ENCODE measurements at places on chromosomes 7 and 10.

GRCh38 chr10:17023386-17024298 is 106.0 kb downstream of the CUBN start:
- peak; percentile 49 for DNase-seq

DNA sequence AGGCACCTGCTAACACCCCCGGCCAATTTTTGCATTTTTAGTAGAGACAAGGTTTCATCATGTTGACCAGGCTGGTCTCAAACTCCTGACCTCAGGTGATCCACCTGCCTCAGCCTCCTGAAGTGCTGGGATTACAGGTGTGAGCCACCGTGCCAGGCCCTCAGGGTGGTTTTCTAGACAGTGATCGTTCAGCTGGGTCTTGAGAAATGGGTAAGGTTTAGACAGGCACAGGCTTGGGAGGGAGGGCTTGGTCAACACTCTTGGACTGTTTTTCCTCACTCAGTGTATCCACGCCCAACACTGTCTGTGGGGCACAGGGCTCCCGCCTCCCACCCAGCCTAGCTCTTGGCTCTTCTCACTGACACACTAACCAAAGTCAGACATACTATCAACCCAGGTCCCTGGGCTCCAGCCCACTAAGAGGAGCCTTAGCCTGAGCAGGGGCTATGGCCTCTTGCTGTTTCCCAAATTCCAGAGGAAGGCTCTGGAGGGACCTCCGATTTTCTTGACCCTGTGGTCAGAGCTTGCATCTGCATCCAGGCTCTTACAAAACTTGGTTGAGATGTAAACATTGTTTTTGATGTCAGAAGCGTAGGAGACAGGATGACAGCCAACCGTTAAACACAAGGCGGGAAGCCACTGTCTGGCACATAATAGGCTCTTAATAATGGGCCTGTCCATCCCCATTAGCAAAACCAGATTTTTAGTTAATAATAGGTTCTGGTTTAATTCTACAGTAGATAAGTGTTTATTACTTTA is 143.9 kb downstream of the PRKAG2 start:
- DNase-seq, result no peak

DNA sequence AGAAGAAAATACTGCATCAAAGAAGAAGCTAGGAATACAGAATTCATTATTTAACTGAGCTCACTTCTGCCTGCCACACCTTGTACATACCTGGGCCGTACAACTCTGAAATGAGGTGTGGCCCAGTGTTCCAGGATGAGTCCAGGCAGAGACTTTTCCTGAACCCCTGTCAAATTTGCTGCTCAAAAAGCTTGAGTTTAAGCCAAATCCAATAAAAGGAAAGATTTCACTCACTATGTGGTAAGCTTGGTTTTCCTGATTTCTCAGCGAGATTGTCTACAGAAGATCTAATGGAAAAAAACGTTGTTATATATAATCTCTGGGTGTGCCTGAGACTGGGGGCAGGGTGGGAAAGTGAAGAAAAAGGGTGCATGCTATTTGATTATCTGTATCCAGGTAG is 72.1 kb upstream of the EGFR start:
- no peak for DNase-seq

DNA sequence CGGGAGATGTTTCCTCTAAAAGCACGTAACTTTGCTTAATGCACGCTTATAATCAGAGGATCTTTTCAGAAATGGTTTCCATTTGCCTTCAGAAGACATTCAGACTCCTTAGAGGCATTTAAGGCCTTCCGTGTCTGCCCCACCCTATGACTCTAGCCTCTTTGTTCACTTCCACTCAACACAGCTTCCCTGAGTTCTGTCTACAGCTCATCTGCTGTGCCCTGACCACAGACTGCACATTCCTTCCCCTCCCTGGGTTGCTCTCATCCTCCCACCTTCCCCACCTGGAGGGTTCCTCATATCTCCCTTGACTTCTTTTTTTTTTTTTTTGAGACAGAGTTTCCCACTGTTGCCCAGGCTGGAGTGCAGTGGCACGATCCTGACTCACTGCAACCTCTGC is 16.6 kb downstream of the FBH1 start:
- no peak for DNase-seq

DNA sequence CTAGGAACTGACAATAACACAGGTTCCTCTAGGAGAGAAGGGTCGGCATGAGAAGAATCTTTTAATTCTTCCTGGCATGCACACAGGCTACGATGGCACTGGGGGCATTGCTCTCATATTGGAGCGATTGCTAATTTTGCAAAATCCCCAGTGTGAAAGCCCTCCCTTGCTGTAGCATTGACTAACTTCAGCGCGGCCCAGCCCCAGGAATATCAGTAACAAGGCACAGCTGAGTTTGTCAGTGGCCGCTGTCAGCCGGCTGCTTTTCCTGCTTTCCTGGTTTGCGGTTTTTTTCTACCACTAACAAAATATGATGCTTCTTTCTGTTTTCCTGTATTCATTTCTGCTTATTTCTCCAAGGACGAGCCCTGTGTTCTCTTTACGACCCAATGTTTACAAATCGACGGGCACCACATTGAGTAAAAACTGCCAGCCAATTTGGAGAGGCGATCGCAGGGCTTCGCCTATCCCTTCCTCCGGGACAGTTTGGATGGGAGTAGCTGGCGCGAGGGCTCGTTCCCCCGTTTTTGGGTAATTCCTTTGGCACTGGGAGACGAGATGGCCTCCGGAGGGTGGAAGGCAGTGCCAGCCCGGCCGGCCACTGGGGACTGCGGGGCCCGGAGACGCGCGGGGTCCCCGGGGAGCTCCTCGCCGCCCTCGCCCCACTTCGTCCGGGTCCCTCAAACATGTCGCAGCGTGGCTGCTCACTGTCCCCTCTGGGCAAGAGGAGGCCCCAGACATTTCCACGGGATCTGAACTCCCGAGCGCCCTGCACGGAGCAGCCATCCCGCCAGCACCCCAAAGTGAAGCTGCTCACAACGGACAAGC is 967 bp downstream of the ADARB2 start:
- no peak for DNase-seq

DNA sequence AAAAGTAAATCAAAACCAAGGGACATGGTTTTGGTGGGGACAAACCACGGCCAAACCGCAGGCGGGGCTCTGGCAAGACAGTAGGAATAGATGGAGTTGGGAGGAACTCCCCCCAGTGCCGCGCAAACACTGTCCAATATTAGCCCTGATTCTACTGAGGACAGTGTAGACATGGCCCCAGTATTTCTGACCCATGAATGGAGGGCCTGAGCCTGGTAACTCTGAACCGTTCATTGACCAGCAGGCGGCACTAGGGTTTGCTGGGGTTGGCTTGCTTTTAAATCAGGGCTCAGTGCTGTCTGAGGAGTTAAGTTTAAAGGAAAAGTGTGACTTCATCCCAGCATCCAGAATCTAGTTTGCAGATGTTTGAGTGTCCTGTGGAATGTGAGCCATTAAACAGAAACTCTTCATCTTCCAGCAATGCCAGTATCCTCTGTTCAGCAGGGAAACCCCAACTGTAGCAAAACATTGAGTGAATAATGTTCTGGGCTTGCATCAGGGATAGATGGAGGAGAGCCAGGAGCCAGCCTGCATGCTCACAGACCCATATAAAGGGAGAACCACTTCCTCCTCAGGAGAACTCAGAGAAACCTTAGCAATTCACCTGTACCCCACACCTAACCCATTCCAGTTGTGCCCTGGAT is 147.4 kb upstream of the PRSS58 start:
- DNase-seq, result no peak

GRCh38 chr7:74026903-74027682 is 880 bp upstream of the ELN start:
- DNase-seq, result peak; percentile 48

GRCh38 chr7:97020601-97020995 is 4.0 kb downstream of the DLX5 start:
- no peak for DNase-seq

GRCh38 chr7:139811066-139811465 is 18.0 kb upstream of the TBXAS1 start:
- DNase-seq, result no peak

- no peak for DNase-seq
Measured at GRCh38 chr10:28722065-28722803, 44.9 kb downstream of the BAMBI start.

DNA sequence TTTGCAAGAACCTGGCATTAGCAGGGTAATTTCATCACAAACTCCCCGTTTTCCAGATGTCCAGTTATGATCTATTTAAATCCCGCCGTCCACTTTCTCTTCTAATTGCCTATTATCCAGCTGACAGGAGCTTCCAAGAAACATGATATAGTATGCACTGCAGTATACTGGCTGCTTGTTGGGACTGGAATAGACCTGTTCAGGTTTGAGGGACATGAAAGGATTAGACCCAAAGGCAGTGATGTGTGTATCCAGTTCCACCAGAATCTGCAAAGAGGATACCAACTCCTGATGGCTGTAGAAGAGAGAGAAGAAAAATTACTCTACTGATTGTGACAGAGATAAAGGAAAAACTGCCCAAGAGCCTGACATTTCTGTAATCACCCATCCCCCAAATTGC is 8.9 kb downstream of the MSS51 start:
- no peak for DNase-seq

DNA sequence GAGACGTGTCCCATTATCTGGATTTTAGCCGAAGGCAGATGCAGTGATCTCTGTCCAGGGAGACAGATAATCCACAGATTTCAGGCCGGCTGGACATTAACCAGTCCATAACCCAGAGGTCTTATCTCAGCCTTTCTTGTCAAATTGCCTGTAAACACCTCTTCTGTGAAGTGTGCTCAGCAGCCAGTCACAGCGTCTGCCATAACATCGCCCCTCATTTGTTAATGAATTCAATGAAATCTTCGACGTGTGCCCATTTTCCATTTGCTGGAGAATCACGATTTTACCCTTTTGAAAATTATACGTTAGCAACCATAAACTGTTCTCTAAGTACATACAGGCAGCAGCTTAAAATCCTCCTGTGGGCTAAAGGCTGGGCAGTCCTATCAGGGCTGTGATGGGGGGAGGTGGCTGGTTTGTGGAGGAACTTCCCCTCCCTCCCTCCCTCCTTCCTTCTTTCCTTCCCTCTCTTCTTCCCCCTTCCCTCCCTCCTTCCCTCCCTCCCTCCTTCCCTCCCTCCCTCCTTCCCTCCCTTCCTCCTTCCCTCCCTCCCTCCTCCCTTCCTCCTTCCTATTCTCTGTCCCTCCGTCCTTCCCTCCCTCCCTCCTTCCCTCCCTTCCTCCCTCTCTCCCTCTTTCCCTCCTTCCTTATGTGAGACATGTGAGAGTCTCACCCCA is 26.6 kb upstream of the FAM20C start:
- DNase-seq, result no peak

GRCh38 chr7:132218876-132219275 is 357.4 kb downstream of the PLXNA4 start:
- DNase-seq, result no peak

GRCh38 chr10:75013007-75013406 is 98.4 kb upstream of the SAMD8 start:
- DNase-seq, result no peak

- no peak for DNase-seq
Measured at GRCh38 chr7:91527460-91527859, 263.2 kb downstream of the FZD1 start.

DNA sequence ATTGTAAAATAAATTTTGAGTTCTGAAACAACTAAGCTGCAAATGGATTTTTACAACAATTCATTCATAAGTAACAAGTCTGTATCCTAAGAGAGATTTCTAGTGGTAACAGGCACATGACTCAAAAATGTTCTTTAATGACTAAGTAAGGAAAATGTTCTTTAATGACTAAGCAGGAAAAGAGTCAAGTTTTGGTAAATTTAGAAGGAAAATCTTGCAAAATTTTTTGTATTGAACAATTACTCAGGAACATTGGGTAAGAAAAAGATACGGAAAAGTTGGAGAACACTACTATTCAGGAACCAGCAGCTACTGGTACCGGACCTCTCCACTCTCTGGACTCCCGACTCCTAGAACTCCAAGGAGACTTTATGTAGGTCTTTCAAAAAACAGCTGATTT is 33.5 kb downstream of the HYCC1 start:
- DNase-seq, result no peak

- no peak for DNase-seq
Measured at GRCh38 chr7:123682690-123683089, 27.0 kb downstream of the LMOD2 start.

- DNase-seq, result no peak
Measured at GRCh38 chr7:81676813-81677212, 93.0 kb downstream of the HGF start.

- DNase-seq, result no peak
Measured at GRCh38 chr10:14047431-14047830, 283.3 kb downstream of the FRMD4A start.

DNA sequence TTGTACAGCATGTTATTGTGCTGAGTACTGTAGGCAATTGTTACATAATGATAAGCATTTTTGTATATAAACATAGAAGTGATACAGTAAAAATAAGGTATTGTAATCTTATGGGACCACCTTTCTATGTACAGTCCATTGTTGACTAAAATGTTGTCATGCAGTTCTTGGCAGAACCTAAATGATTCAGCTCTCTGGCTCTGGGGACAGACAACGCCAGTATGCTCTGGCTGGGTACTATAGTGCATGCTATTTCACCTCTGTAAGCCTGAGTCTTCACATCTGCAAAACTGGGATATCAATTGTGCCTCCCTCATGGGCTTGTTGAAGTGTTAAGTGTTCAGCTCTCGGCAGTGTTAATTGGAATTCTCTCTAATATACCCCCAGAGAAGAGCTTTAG is 674.3 kb downstream of the INHBA start:
- DNase-seq, result no peak

DNA sequence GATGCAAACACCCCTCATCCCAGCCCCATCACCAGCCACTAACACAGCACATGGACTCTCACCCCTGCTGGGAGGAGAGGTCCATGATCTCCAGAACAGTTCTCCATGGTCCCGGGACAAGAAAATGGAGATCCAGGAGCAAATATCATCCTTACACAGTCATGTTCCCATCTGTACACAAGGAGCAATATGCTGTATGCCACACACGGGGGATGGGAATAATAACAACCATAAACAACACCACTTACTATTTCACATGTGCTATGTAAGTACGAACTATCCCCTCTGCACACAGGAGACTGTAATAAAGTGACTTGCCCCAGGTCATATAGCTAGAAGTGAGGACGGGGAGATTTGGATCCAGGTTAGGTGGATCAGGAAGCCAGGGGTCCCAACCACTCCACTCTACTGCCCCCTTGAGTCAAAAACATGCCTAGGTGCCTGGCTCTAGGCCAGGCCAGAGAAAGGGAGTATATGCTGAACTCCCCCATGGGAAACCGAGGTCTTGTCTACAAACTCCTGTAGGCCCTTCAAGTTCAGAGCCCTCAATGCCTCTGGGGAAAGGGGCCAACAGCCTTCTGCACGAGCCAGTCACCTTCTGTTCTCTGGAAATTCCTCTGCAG is 34.1 kb downstream of the LRRC20 start:
- no peak for DNase-seq

Measured in stimulated activated CD8-positive, alpha-beta memory T cell treated with anti-CD3 and anti-CD28 coated beads, Interleukin-2, amount 100 ng/mL, for 48 hours (primary cell).